ENCODE measurements at places on chromosomes 7 and 10.

DNA sequence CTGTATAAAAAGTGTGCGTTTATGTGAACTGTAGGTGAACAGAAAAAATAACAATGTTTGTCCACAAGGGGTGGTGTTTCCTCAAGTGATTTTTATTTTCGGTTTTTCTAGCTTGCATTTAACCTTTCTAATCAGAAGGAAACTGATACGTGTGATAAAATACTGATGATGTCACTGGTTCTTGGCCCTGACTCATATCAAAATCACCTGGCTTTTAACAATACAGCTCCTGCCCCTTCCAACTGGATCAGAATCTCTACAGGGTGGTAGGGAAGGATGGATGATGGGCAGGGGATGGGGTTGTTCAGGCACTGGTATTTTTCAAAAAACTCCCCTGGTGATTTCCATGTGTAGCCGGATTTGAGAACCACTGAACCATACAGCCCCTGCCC is 10.9 kb downstream of the NPFFR1 start:
- DNase-seq, result no peak

DNA sequence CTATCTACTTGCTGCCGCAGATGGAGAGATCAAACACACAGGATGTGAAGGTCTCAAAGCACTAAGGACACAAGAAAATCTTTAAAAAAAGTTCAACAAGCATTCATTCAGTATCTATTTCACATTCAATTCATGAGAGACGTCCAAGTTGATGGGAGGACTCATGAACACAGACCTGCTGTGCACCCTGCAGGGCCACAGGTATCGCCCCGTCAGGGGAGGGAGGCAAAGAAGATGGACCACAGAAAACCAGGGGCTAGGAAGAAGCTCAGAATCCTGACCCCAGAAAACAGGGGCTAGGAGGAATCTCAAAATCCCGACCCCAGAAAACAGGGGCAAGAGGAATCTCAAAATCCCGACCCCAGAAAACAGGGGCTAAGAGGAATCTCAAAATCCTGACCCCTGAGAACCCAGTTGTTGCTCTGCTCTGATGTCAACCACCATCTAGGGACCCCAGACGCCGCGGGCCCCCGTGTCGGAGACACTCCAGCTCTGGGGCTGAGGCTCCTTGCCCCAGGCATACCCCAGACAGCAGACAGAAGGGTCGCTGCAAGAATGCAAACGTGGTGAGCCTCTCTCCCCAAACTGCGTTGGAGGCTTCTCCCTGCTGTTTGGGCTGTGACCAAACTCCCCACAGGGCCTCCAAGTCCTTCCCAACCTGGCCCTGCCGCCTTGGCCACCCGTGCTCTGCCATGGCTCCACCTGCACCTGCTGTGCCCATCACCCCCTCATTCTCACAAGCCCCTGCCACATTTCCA is 197.6 kb downstream of the DIP2C start:
- no peak for DNase-seq

DNA sequence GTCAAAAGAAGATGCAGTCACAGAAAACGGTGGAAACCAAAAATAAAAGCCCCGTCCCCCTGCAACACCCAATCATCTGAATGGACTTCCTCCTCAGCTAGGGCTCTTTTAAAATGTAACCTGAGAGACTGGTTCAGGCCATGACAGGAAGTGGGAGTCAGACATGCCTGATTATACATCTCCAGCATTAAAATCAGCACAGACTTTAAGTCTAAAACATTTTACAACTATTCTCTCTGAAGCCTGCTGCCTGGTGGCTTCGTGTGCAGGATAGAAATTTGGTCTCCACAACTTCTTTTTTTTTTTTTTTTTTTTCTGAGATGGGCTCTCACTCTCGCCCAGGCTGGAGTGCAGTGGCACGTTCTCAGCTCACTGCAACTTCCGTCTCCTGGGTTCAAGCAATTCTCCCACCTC is 30.3 kb downstream of the HACD1 start:
- no peak for DNase-seq

GRCh38 chr10:102678068-102678400 is 33.8 kb downstream of the TRIM8 start:
- DNase-seq, result no peak

DNA sequence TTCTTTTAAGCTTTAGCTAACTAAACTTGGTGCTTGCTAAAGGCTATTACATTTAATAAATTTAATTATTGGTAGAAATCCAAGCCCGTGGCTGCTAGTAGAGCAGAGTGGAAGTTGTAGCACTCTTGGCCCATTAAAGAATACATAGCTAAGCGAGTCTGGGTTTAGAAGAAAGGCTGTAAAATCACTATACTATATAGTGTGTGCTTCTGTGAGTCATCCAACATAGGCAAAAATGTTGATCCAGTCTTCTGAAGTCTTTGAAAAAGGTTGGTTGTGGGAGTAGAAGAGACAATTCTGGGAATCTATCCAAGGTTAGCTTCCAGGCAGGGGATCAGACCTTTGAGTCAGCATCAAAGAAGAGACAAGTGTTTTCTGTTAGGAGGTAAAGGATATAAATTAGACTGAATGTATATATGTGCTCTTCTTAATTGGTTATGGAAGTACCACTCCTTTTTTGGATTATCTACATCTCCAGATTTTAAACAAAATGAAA is 664.2 kb downstream of the NXPH1 start:
- DNase-seq, result no peak

DNA sequence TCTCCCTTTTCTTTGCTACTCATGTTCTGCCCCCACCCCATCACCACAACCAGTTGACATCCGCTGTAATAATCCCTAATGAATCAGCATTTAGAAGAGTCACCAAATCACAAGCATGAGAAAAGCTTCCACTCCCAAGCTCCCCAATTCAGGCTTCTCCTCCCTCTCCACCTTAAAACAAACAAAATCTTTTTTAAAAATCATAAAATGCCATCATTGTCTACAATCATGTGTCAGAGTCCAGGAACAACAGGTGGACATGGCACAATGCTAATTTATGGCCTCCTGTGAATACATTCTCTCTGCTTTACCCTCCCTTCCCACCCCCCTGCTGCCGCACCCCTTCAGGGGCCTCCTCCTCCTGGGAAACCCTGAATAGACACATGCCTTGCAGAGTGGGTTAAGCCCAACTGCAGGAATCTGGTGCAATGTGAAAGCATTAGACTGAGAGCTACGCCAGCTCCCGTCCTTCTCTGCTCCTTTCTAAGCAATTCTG is 3.7 kb downstream of the LRRC4 start:
- no peak for DNase-seq

DNA sequence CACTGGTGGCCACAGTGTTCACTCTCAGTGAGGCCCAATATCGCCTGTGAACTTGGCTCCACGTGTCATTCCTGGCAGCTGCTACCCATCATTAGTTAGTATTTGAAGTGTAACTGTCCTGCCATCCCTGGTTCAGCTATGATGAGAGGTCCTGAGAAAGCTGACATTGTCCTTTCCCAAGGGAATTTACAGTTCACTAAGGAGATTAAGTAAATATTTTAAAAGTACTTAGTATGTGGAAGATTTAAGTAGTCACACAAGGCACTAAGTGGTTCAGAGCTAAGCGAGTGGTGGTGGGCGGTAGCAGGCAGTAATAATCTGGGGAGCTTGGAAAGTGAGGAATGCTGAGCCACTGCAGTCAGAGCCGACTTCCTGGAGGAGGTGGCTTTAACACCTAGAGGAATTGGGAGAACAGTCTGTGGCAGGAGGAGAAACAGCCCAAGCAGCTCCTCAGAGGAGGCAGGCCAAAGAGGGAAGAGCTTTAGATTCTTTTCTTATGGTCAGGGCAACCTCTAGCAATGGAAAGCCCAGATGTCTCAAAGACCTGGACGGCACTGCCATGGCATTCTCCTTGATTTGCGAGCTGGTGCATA is 519.7 kb downstream of the LRMDA start:
- no peak for DNase-seq

DNA sequence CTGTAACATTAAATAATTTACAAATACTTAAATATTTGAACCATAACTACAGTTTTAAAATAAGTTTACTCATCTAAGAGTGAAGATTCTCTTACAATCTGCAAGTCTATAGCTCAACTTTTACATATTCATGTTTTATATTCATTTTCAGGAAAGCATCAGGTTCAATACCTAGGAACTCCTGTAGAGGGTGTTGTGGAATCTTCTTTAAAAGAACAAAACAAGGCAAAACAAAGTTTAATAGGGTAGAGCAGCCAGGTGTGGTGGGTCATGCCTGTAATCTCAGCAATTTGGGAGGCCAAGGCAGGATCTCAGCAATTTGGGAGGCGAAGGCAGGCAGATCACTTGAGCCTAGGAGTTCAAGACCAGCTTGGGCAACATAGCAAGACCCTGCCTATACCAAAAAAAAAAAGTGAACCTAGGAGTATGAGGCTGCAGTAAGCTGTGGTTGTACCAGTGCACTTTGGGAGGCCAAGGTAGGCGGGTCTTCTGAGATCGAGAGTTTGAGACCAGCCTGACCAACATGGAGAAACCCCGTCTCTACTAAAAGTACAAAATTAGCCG is 45.1 kb downstream of the ST8SIA6 start:
- DNase-seq, result no peak

DNA sequence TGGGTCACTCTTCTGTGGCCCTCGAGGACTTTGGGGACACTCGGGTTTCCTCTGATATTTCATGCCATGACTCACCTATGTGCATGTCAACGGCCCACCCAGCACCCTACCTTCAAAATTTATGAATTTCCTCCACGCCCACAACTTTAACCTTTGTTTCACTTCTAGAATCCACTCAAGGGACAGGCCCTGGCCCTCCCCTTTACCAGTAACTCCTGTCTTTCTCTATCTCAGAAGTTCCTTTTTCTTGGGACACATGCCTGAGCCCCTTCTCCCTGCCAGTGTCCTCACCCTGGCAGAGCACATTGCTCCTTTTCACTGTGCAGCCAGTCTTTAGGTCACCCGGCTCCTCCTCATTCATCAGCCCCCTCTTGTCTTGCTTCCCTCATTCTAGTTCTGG is 282.5 kb upstream of the KLF6 start:
- peak; percentile 44 for DNase-seq

DNA sequence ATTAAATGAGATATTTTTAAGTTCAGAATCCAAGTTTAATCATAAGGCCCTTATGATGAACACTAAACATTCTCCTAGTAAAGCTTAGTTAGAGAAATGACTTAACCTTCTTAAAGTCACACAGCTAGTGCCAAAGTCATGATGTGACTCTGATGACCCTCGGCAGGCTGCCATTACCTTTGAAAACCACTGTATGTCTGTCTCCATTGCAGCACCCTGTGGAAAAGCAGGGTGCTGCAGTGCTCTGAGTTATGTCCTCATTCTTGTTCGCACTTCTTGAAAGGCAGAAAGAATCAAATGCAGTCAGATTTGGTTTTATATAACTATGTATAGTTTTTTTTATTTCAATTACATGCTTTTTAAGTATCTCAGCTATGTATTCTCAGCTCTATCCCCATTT is 105.0 kb downstream of the PHTF2 start:
- peak; percentile 7 for DNase-seq

GRCh38 chr10:3125527-3126170 is 46.9 kb downstream of the PITRM1 start:
- DNase-seq, result no peak

DNA sequence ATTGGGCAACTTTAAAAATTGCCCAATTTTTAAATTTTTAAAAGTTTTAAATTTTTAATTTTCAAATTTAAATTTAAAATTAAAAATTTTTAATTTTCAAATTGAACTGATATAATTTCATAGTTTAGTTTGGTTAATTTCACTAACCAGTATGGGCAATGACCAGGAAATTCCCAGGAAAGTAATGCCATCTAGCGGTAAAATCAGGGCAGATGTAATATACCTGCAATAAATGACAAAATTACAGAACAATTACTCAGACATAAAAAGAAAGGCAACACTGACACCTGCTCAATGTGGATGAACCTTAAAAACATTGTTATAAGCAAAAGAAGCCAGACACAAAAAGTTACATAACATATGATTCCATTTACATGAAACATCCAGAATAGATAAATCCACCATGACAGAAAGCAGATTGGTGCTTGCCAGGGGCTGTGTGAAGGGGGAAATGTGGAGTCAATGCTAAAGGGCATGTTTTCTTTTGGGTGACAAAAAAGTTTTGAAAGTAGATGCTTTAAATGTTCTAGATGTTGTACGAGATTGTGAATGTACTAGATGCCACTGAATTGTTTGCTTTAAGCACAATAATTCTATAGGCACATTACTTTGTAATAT is 28.6 kb upstream of the SLC16A12 start:
- peak; percentile 25 for DNase-seq

DNA sequence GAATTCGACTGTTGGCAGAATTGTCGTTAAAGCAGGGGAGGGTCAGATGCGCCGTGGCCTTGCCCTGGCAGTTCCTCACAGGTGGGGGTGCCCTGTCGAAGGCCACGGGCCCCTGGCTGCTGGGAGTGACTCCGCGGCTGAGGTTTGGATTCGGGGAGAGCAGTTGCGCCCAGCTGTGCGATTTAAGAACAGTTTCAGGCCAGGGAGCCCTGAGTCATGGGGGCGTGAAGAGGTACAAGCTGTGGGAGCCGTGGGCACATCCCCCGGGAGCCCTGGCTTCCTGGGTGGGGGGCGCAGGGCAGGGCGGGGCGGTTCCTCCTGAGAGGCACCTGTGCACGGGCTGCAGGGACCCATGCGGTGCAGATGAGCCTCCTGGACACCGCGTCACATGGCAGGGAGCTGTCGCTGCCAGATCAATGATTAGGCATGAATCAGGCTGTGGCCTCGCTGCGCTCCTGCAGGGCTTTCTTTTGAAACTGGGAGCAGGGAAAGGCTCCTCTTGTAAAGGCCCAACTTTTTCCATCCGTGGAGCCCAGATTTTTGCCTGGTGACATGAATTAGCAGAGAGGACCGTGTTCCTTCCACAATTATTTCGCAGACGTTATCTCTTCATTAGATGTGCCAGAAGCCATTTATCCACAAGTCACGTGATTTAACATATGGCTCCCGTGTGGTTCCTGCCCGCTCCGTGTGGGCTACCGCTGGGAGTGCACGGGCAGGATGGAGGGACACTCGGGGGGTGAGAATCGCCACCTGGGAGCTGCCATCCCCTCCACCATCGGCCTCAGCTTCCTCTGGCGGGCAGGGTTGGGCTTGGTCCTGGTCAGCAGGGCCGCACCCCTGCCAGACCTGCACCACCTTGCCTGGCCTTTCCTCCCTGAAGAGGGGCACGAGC is 918 bp downstream of the PWWP2B start:
- DNase-seq, result peak; percentile 34

- DNase-seq, result no peak
These were observed 72.7 kb upstream of the PRKG1 start for GRCh38 chr10:51001587-51001986.

- DNase-seq, result no peak
These were observed 489.8 kb downstream of the RPS24 start for GRCh38 chr10:78523453-78523852.

Measured in activated T-cell treated with anti-CD3 and anti-CD28 coated beads, Interleukin-2, amount 50 U/mL, for 72 hours (primary cell).